ENCODE measurements at places on chromosomes 1 and 21.

- DNase-seq: no peak
These were observed 198.5 kb downstream of the PLA2G4A start for GRCh38 chr1:187027253-187027652.

- no peak for DNase-seq
These were observed 250.0 kb downstream of the GRIK3 start for GRCh38 chr1:36784147-36784859.

GRCh38 chr1:201917362-201918033 lies 28.8 kb downstream of the SHISA4 start:
- DNase-seq: no peak

- no peak for DNase-seq
These were observed 14.7 kb downstream of the PTTG1IP start for GRCh38 chr21:44858791-44859190.

- no peak for DNase-seq
These were observed 232.1 kb upstream of the KAZN start for GRCh38 chr1:14366091-14367018.

- no peak for DNase-seq
These were observed 80.8 kb downstream of the PIK3CD start for GRCh38 chr1:9732123-9732971.

- DNase-seq: no peak
These were observed 451.4 kb upstream of the ADGRL2 start for GRCh38 chr1:81349194-81349965.

- DNase-seq: no peak
These were observed 75.5 kb downstream of the JAK1 start for GRCh38 chr1:64890699-64891447.

- DNase-seq: no peak
These were observed 39.4 kb upstream of the CCDC27 start for GRCh38 chr1:3712573-3713535.

DNA sequence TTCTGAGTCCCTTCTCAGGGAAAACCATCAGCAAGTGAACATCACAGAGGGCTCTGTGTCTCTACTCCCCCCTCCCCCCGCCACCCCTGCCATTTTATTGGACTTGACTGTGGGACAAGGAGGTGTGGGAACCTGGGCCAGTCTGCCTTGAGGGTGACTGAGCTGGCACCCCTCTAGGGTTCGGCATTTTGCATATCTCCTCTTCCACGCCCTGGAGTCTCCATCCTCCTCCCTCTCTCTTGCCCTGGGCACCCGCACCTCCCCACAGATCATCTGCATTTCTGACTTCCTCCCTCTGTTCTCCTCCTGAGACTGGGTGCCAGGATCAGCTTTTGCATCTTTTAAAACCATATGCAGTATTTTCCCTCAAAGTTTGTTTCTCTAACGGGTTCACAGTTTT lies 107.1 kb upstream of the ERRFI1 start:
- DNase-seq: no peak

DNA sequence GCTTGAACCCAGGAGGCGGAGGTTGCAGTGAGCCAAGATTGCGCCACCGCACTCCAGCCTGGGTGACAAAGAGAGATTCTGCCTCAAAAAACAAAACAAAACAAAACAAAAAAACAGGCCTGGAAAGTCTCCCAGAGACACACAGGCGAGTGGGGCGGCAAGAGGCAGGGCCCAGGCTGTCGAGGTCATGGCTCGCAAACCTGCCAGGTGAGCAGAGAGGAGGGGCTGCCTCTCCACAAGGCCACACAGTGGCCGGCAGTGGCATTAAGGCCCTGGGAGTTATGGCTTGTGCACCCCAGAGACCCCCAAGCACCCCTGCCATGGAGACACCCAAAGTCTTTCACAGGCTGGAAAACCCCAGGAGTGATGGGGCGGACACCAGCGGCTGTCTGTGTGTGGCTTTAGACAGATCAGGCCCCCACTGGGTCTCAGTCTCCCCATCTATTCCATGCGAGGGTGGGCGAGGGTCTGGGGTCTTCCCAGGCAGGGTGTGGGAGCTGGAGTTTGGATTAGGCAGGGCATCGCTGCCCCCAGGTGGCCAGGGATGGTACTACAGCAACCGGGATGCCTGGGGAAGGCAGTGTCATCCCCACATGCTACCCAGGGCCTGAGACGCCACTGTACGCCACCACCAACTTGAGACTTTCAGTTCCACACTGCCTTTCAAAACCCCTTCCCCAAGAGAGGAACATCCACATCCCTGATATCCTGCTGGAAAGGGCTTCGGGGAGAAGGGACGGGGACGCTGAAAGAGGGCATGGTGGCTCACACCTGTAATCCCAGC lies 7.3 kb upstream of the CTRC start:
- peak; percentile 57 for DNase-seq

DNA sequence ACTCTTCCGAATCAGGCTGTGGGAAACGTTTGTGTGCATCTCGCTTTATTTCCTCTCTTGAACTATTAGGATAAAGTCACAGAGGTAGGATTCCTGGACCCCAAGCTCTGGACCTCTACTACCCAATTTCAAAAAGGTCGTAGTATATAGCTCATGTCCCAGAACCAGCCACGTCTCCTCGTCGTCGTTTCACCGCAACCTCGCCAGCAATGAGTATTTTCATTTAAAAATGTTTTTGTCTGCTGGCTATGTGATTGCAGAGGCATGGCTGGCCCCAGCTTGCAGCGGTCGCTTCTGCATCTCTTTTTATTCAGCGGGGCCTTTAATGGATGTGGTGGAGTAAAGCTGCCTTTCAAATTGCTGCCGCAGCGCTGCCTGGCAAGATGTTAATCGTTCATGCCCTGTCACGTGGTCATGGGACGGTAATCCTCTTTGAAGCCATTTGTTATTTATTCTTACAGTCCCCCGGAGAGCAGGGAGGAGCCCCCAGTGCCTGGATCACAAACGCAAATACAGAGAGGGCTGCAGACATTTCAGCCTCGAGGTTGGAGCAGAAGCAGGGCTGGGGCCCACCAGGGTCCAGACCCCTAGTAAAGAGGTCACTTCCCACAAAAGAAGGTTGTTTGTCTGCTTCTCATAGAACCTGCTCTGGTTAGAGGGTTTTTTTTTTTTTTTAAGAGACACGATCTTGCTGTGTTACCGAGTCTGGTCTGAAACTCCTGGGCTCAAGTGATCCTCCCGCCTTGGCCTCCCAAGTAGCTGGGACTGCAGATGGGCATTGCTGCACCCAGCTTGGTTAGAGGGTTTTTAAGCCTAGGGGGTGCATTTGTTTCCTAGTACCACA lies 11.6 kb upstream of the NPHP4 start:
- DNase-seq: no peak

DNA sequence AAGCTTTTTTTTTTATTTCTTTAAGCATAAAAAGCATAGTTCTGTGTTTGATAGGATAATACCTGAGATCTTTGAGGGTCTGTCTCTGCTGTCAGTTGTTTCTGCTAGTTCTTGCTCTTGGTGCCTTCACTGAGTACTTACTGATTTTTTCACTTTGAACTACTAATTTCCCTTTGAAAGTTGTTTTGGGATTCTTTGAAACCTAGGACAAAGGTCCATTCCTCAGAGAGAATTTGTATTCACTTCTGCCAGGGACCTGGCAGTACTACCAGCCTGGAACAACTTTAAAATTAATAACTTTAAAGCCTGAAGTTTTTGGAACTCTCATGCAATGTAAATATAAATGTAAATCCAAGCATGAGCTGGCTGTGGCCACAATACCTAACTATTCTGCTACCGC lies 190.1 kb downstream of the TM2D1 start:
- DNase-seq: no peak

DNA sequence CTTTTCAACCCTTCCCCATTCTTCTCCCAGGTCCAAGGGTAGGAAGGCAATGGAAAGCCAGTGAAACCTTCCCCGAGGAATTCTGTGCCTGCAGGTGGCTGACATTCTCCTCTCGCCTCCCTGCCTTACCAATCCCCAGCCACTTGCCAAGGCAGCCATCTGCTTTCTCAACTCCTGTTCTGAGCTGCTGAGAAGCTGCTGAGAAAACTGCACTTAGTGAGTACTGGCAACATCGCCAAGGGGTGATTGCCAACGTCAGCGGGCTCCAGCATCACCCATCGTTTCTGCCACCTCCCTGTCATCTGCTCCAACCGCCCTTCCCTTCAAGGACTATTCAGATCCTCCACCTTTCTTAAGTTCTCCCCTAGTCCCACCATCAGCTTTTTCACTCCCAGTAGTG lies 106.0 kb downstream of the PTPRU start:
- no peak for DNase-seq

DNA sequence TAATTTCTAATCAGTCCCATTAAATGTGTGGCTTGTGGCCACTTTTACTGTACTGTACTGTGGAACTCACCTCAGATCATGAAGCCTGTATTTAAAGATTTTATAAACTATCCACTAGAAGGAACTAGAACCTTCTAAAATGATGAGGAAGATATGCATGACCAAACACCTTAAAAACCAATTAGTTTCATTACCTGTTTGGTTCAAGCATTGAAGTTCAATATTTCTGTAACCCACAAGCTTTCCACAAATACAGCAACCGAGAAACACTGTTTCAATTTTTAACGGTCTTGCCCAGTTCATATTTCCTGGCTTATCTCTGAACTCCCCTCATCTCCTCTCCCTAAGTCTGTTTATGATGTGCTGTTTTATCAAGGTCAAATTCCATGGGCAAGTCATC lies 264.3 kb upstream of the PLD5 start:
- DNase-seq: no peak

- DNase-seq: no peak
These were observed 22.4 kb upstream of the DR1 start for GRCh38 chr1:93323185-93323820.

DNA sequence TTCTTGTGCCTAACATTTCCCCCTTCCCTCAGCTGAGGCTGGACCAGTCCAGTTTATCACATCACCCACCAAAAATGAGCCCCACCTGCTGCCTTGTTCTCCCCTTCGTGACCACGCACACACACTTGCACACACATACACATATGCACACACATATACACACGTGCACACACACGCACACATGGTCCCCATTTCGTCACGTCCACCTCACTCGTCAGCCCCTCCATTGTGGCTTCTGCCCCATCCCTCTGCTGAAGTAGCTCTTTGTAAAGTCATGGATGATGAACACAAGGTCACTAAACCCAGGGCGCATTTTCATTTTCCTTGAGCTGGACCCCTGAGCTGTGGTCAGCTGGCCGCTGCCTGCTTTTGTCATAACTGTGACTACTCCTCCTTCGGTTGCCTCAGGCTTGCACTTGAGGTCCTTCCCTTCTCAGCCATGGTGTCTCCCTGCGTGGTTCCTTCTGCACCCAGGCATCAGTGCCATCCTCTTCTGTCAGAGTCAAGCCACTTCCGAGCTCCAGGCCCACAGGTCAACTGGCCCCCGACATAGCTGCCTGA lies 93.8 kb downstream of the SYT2 start:
- no peak for DNase-seq

- no peak for DNase-seq
These were observed 52.1 kb upstream of the LAPTM5 start for GRCh38 chr1:30809514-30810263.

DNA sequence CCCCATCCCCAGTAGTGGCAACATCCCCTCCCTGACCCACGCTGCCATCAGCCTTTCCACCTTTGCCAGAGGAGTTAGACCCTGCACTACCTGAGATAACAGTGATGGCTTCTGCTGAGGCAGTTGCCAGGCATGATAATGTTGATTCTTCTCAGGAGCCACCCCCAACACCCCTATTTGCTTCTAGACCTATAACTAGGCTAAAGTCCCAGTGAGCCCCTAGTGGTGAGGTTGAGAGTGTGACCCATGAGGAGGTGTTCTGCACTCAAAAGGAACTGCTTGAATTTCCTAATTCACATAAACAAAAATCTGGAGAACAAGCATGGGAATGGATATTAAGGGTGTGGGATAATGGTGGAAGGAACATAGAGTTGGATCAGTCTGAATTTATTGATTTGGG lies 159.6 kb upstream of the COL11A1 start:
- DNase-seq: no peak
